ENCODE measurements at places on chromosomes 13 and 19.

DNA sequence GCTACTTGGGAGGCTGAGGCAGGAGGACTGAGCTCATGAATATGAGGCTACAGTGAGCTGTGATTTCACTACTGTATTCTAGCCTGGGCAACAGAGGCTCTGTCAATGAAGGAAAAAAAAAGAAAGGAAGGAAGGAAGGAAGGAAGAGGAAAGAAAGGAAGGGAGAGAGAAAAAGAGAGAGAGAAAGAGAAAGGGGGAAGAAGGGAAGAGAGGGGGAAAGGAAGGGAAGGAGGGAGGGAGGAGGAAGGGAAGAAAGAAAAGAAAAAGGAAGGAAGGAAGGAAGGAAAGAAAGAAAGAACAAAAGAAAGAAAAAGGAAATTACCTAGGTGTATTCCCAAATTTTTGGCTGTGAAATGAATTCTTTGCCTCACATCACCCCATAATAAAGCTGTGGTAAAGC lies 7.2 kb upstream of the RFX2 start:
- DNase-seq: no peak

- DNase-seq: peak; percentile 100
Measured at GRCh38 chr13:86003029-86003428, 203.8 kb upstream of the SLITRK6 start.

DNA sequence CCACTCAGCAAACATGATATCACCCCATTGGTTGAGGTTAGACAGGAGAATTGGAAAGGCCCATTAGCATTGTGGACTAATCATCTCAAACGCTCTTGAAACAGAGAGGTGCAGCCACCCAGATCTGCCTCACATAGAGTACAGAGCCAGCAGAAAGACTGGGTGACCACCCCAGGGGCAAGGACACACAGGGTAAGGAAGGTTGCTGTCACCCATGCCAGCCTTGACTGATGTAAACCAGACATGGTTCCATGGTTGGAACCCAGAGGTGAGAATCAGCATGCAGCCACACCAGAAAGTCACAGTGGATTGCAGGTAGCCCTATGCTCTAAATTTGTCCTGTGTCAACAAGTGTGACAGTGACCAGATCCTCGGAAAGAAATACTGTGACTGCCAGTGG lies 1268.8 kb downstream of the EFNB2 start:
- no peak for DNase-seq

- no peak for DNase-seq
Measured at GRCh38 chr19:51456541-51457290, 1.5 kb downstream of the SIGLEC8 start.

- DNase-seq: no peak
Measured at GRCh38 chr19:45234089-45234869, 10.9 kb downstream of the EXOC3L2 start.

DNA sequence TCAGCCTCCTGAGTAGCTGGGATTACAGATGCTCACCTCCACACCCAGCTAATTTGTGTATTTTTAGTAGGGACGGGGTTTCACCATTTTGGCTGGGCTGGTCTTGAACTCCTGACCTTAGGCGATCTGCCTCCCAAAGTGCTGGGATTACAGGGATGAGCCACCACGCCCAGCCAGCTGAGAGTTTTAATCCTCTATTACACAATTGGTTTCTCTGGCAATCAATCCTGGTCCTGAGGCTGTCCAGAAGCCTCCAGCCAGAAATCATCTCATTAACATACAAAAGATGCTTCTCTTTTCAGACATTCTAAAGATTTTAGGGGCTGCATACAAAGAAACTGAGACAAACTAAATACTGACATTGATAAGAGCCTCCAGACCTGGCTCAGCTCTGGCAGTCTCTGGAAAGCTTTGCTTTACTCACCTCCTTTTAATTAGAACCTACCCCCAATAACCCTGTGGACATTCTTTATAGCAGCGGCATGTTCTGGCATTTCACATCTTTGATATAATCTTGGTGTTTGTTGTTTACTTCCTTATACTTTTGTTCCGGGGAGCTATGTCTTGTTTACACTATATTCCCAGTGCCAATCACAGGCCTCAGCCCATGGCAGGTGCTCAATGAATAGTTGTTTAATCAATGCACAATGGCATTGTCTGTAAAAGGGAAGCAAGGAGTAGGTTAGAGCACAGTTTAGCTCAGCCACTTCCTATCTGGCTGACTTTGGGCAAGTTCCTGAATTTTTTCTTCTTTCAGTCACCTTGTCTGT lies 4.1 kb upstream of the ZNF724 start:
- DNase-seq: no peak

- no peak for DNase-seq
Measured at GRCh38 chr19:21765151-21765550, 2.2 kb downstream of the ZNF100 start.

DNA sequence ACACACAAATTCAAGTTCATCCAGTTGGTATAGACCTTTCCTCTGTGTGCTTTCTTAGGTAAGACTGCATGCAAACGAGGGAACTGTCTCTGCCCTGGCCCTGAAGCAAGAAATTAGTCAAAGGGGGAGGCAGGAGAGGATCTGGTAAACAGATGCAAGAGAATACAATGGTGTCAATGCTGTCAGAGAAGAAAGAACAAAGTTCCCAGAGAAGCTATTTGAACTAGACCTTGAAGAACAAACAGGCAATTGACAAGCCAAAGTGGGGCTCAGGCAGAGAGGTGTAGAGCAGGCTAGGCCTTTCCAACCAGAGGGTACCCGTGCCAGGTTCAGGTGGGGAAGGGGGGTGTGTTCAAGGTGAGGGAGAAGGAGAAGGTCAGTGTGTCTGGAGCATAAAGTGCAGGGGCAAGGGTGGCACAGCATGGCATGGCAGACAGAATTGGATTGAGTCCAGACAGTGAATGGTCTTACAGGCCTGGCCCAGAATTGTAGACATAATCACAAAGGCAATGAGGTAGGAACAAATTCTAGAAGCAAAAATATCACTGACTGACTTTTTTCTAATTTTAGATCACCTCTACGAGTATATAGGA lies 95.0 kb upstream of the STARD13 start:
- DNase-seq: no peak
